Vein endothelial cell (primary cell): ENCODE measurements at places on chromosomes 2 and 18. TPM values are rescaled to one million over a fixed set of nuclear protein-coding genes. Genes with fewer than 3 reads are reported as not detected.

The TNFAIP6 gene
- not detected in 2 replicates for total RNA-seq

The METTL21A gene
- total RNA-seq: 11.4 and 15.9 TPM in 2 replicates

The KIAA2012 gene
- total RNA-seq: not detected in 2 replicates

The SERPINB3 gene
- not detected in 2 replicates for total RNA-seq

The MPPE1 gene
- 15.7 and 17.3 TPM in 2 replicates for total RNA-seq

The LBX2 gene
- 2.9 and 3.8 TPM in 2 replicates for total RNA-seq

The GDF7 gene
- total RNA-seq: 2.5 and 11.8 TPM in 2 replicates

The COL5A2 gene
- 107 and 136 TPM in 2 replicates for total RNA-seq

The CRYBA2 gene
- total RNA-seq: not detected in 2 replicates

The NRP2 gene
- 272 and 443 TPM in 2 replicates for total RNA-seq

The NEU2 gene
- not detected in 2 replicates for total RNA-seq

The MYO3B gene
- total RNA-seq: under 0.01 TPM in 2 replicates

The SP140L gene
- 8.5 and 15.4 TPM in 2 replicates for total RNA-seq

The CABLES1 gene
- total RNA-seq: 55.9 and 103 TPM in 2 replicates

The ITGB6 gene
- total RNA-seq: under 0.01 and 0.10 TPM in 2 replicates

The CDC42EP3 gene
- total RNA-seq: 66.0 and 146 TPM in 2 replicates

The PAX3 gene
- total RNA-seq: not detected in 2 replicates

The SALL3 gene
- not detected in 2 replicates for total RNA-seq

The UGT1A4 gene
- not detected in 2 replicates for total RNA-seq

The HOXD8 gene
- 22.1 and 24.8 TPM in 2 replicates for total RNA-seq

The VWC2L gene
- total RNA-seq: not detected in 2 replicates

The AKAIN1 gene
- total RNA-seq: not detected in 2 replicates

The CFAP65 gene
- not detected in 2 replicates for total RNA-seq

The ACVR1 gene
- 19.3 and 21.2 TPM in 2 replicates for total RNA-seq

The NGEF gene
- 0.10 TPM in 1 of 2 replicates, not detected in the other for total RNA-seq

The PDIA6 gene
- 307 and 391 TPM in 2 replicates for total RNA-seq

The SRD5A2 gene
- total RNA-seq: not detected in 2 replicates

The C1D gene
- 20.3 and 35.1 TPM in 2 replicates for total RNA-seq

The KHK gene
- 0.98 and 2.6 TPM in 2 replicates for total RNA-seq

The SANBR gene
- 14.0 and 14.9 TPM in 2 replicates for total RNA-seq

The GRB14 gene
- 5.1 and 5.9 TPM in 2 replicates for total RNA-seq

The TEKT4 gene
- total RNA-seq: not detected in 2 replicates

The SLC40A1 gene
- 26.4 and 44.4 TPM in 2 replicates for total RNA-seq

The OTOS gene
- not detected in 2 replicates for total RNA-seq

The ST8SIA3 gene
- not detected in 2 replicates for total RNA-seq

The MAPK4 gene
- total RNA-seq: not detected in 2 replicates

The ZNF385B gene
- not detected in 2 replicates for total RNA-seq

The LBH gene
- total RNA-seq: 23.0 and 41.2 TPM in 2 replicates

The TUBA4B gene
- not detected in 2 replicates for total RNA-seq

The CRYGD gene
- total RNA-seq: not detected in 2 replicates

The TUBA3E gene
- total RNA-seq: not detected in 2 replicates

The COLEC12 gene
- 4.2 and 8.2 TPM in 2 replicates for total RNA-seq

The TCF23 gene
- total RNA-seq: not detected in 2 replicates

The SCYGR4 gene
- not detected in 2 replicates for total RNA-seq

The MAL gene
- not detected in 2 replicates for total RNA-seq

The EPB41L3 gene
- total RNA-seq: 31.4 and 60.9 TPM in 2 replicates

The IMPA2 gene
- 2.4 and 2.9 TPM in 2 replicates for total RNA-seq

The CELF4 gene
- total RNA-seq: not detected in 2 replicates

The TPRKB gene
- 35.3 and 46.5 TPM in 2 replicates for total RNA-seq

The CIB4 gene
- total RNA-seq: not detected in 2 replicates

The HOXD11 gene
- not detected in 2 replicates for total RNA-seq

The RGPD3 gene
- total RNA-seq: 0.33 and 0.38 TPM in 2 replicates
